ENCODE measurements at places on chromosomes 1 and 21. TPM values are rescaled to one million over a fixed set of nuclear protein-coding genes. Genes with fewer than 3 reads are reported as not detected.

Gene CHAF1B
- 27.4 TPM for total RNA-seq

Gene ANKRD45
- total RNA-seq: not detected

Gene CCDC17
- 2.6 TPM for total RNA-seq

Gene PIK3CD
- total RNA-seq: 285 TPM

Gene FMO2
- not detected for total RNA-seq

Gene DMRTA2
- total RNA-seq: not detected

Gene RXRG
- not detected for total RNA-seq

Gene SELENBP1
- not detected for total RNA-seq

Gene OR6N1
- not detected for total RNA-seq

GRCh38 chr1:173798078-173798477 lies 26.4 kb upstream of the DARS2 start:
- no peak for DNase-seq

DNA sequence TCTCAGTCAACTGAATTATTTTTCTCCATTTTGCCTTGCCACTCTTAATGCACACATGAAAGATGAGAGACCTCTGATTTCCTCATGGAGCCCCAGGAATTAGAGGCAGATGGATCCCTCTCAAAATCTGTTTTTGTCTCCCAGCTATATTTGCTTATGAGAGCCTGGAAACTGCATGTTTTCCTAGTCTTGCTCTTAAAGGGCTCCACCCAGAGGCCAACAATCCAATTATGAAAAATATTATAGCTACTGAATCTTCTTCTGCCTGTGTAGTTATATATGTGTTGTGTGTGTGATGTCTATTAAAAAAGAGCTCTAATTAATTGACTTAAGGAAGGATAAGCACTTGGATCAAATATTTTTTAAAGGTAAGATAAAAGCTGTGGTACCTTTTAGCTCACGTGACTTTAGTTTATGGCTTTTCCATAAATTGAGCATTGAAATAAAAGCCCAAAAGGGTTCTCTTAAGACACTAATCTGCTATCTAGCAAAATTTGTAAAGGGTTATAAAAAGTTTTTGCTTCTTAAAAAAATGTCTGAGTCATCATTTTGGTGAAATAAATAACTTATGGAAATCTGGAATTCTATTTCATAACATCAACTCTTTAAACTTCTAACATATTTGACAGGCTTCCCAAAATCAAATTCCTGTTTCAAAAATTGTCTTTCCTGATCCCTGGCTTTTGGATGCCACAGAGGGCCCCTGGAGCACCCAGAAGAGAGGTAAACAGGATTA lies 31.2 kb upstream of the TSPEAR start:
- no peak for DNase-seq

- DNase-seq: no peak
These were observed 220.1 kb downstream of the SDCCAG8 start for GRCh38 chr1:243475966-243476365.

DNA sequence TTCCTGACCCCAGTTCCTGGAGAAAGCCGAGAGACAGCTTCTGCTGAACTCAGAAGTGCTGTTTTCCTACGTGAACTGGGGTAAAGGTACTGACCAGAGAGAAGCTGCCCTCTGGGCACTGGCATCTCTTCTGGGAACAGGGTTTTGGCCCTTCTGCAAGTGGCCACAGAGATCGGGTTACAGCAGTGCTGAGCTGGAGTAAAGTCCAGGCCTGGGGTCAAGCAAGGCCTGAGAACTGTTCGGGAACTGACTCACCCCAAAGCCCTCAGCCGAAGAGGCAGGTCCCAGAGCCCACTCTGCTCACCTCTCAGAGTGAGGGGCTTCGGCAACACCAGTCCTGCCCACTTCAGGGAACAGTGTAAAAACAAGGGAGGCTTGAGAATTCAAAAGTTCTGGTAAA lies 177.2 kb upstream of the RUNX1 start:
- no peak for DNase-seq

- DNase-seq: no peak
These were observed 153.9 kb downstream of the PEX14 start for GRCh38 chr1:10628685-10629084.

DNA sequence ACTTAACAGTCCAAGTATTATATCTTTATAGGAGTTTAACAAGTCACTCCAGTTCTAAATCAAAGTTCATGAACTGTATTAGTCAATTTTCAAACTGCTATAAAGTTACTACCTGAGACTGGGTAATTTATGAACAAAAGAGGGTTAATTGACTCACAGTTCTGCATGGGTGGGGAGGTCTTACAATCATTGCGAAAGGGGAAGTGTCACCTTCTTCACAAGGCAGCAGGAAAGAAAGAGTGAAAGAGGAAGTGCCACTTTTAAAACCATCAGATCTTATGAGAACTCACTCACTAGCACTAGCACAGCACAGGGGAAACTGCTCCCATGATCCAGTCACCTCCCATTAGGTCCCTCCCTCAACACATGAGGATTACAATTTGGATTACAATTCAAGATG lies 70.0 kb downstream of the CLCA4 start:
- DNase-seq: no peak

- no peak for DNase-seq
These were observed 45.9 kb downstream of the NID1 start for GRCh38 chr1:236018885-236019453.

DNA sequence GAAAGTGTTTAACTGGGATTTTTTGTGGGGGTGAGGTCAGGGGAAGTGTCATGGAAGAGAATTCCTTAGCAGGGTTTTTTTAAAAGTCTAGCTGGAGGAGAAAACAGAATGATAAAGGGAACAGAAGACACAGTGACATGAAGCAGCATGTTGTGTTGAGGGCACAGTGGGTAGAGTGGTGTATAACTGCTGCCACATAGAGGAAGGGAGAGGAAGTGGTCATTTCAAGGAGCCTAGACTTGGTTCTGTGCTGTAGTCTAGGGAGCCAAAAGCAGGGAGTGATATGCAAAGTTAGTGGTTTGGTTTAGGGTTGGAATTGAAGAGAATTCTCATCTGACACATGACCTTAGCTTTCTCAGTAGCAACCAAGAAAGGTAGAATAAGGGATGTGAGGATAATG lies 10.2 kb downstream of the EEIG2 start:
- DNase-seq: peak; percentile 60

GRCh38 chr1:167924102-167924501 lies 10.2 kb upstream of the ADCY10 start:
- DNase-seq: no peak

DNA sequence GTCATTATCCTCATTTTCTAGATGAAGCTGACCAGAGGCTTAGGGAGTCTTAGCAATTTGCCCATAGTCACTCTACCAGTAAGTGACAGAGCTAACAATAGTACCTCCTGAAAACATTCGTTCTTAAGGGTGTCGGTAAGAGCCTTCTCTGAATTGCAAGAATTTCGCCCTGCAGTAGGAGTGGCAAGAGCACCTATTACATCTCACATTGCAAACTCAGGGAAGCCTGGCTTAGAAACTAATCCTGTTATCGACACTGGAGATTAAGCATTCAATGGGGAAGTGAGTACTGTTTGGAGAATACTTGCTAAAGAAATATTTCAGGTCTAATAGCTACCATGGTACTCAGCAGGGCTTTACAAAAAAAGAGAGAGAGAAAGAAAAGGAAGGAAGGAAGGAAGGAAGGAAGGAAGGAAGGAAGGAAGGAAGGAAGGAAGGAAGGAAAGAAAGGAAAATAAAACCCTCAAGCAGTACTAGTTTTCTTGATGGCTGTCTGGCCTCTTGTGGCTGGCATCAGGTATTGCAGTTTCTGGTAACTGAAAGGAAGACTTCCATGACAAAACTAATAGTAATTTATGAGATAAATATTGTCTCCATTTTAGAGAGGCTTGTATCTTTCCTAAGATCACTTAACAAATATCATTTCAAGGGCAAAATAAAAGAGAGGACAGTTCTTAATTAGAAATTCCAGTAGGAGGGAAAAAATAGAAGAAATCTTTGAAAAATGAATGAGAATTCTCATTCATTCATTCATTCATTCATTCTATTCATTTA lies 10.4 kb downstream of the C1orf226 start:
- peak; percentile 33 for DNase-seq

GRCh38 chr1:24754229-24754628 lies 9.0 kb downstream of the CLIC4 start:
- DNase-seq: no peak

GRCh38 chr1:27391511-27392095 lies 819 bp upstream of the GPR3 start:
- peak; percentile 40 for DNase-seq

- DNase-seq: no peak
These were observed 46.4 kb upstream of the TRABD2B start for GRCh38 chr1:48043622-48044021.

- no peak for DNase-seq
These were observed 294.4 kb downstream of the SDCCAG8 start for GRCh38 chr1:243550276-243550675.

DNA sequence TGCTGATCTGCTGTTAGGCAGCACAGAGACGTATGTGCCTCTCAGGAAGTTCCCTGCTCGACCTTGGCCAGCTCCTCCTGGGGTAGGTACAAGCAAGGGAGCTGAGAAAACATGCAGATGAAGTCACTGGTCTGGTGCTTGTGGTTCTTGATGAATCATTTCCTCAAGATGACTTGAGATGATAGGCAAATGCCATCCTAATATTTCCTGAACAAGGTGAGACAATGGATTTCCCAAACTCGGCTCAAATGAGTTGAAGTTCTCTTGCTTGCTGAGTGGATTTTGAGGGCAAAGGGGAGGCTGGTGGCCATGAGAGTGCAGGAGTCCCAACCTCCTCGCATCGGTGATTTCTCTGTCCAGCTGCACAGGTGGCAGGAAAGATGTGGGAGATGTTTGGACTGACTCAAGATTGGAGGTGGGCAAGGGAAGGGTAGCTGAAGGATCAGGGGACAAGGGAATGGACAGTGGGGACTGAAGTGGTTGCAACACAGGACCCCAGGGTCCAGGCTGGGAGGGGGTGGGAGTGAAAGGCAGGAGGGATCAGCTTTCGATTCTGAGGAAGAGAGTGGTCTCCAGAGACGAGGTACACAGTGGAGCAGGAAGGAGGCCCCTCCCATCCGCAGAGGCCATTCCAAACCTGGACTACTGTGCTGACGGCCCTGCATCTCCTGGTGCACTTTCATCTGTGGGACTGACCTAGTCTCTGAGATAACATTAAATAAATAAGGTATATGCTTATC lies 63.9 kb downstream of the CAPN2 start:
- DNase-seq: peak; percentile 57

GRCh38 chr1:180241716-180242544 lies 11.9 kb downstream of the LHX4 start:
- no peak for DNase-seq

GRCh38 chr1:228093050-228093906 lies 9.8 kb downstream of the C1orf35 start:
- no peak for DNase-seq

GRCh38 chr1:32949519-32949918 lies 15.1 kb downstream of the RNF19B start:
- DNase-seq: no peak

- no peak for DNase-seq
These were observed 3.7 kb upstream of the TMEM9 start for GRCh38 chr1:201157949-201158348.

DNA sequence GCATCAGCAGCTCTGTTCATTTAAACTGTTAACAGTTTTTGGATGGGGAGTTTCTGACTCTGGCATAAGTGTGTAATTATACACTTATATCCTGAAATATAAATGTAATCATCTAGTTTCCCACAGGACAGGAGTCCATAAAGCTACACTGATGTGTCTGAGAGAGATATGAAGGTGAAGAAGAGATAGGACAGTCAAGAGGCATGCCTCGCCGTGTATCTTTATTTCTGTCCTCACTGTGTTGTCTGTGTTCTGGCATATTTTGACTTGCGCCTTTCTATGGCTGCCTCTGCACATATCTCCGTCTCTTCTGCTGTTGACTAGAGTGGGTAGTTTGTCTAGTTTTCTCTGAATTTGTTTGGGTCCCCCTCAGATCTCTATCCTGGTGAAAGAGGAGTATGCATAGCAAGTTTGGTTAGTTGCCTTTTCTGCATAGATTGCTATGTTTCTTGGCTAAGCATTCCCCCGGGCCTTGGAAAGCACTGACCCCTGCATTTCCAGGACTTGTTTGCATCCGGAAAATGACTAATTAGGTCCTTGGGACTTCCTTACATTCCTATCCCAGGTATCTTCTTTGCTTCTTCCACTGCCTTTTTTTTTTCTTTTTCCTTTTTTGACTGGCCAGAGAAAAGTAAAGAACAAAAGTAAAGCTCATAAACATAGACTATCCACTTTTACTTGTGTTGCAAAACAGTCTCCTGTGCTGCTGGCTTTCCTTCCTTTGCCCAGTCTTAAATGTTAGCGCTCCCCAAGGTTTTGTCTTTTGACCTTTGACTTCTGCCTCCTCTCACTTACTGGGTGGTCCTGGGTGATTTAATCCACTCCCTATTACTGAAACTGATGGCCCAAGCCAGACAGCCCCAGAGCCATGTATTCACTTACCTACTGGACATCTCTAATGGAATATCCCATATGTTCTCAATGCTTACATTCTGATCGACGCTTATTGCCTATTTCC lies 27.6 kb upstream of the CNN3 start:
- DNase-seq: no peak

DNA sequence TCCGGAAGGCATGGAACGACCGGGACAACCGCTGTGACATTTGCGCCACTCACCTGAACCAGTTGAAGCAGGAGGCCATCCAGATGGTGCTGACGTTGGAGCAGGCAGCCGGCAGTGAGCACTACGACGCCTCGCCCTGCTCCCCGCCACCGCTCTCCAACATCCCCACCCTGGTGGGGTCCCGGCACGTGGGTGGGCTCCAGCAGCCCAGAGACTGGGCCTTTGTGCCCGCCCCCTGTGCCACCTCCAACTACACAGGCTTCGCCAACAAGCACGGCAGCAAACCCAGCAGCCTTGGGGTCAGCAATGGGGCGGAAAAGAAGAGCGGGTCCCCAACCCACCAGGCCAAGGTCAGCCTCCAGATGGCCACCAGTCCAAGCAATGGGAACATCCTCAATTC lies 212.1 kb downstream of the KIF26B start:
- no peak for DNase-seq

GRCh38 chr1:230503726-230504125 lies 77.6 kb upstream of the PGBD5 start:
- no peak for DNase-seq

- DNase-seq: peak; percentile 12
These were observed 34.5 kb upstream of the DIPK1A start for GRCh38 chr1:92995441-92996430.

- no peak for DNase-seq
These were observed 58.0 kb downstream of the PUM1 start for GRCh38 chr1:31007462-31007991.

DNA sequence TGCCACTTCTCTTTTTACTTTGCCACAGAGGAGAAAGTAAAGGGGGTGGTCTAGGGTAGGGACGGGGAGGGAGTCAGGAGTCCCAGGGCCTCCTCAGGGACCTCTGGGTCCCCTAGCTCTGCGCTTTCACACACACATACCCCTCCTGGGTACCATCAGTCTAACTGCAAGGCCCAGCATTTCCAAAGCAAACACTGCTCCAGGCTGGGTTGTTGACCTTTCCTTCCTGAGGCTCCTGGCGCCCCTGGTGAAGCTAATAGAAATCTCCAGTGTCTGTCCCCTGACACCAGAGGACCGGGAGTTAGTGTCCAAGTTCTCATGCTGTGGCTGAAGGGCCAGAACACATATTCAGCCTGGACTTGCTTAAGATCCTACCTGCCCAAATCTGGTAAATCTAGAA lies 3.9 kb downstream of the TMEM63A start:
- DNase-seq: no peak
